Stimulated activated CD8-positive, alpha-beta memory T cell treated with anti-CD3 and anti-CD28 coated beads, Interleukin-15, amount 100 ng/mL, for 48 hours (primary cell): ENCODE measurements at places on chromosomes 4 and X.

- DNase-seq: no peak
Measured at GRCh38 chr4:128155874-128156456, 94.9 kb downstream of the LARP1B start.

DNA sequence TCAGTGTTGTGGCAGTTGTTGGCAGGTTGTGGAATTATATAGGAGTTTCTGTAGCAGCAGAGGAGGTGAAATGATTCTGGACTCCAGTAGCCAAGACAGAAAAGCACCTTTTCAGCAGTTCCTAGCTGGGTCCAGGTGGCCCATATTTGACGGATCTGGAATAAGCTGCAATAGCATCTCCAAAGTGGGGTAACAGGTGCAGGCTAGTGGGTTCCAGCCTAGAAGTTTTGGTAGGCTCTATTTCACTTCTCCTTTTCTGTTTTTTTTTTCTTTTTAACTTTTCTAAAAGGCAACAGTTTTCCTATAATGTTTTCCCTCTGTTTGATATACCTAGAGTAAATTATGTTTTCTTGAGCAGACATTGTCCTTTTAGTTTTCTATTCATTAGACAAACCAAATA lies 392.5 kb downstream of the C4orf33 start:
- no peak for DNase-seq

DNA sequence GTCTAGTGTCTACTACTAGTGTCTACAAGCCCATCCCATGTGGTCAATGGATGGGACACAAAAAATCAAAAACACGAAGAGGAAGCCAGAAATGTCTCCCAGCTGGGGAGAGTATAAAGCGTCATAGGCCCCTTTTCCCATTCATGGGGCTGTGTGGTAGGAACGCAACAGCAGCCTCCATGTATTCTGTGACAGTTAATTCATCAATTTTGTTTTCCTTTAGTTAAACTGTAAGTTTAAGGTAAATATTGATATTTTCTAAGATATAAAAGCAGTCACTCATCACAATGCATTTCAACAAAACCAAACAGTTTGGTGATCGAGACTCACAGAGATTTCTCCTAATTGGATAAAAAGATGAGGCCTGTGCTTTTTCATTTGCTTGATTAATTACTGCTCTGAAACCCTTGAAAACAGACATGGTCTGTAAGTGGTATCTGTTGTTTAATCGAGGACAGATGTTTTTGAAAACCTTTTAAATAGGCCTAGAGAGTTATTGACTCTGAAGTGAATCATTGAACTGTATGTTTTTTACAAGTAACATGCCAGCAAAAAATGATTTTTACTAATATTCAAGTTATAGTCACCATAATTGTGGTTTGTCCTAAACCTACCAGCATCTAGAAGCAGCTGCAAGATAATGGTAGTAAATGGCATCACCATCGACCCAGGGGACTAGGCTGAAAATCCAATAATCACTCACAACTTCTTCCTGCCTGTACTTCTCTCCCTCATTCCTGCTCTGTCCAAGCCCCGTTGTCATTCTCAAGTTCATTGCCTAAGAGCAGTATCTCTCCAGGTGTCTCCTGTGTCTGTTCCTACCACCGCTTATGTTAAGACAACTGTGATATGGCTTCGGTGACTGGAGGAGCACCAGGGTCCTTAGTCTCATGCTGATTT lies 87.7 kb upstream of the SHISA3 start:
- DNase-seq: no peak

DNA sequence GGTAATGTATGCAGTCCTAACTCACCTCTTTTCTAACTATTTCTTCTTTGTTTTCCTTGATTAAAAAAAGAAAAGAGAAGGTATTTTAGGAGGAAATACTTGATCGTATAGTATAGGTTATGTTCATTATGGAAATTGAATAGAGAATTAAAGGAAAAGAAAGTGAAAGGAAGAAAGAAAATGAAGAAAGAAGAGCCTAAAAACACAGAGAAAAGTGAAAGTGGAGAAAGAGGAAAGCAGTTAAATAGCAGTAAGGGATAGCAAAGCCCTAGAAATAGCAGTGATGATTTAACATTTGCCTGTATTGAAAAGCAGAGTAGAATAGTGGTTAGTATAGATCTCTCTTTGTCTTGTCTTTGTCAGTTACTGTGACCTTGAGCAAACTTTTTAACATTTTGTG lies 37.0 kb downstream of the MRPL1 start:
- DNase-seq: no peak

DNA sequence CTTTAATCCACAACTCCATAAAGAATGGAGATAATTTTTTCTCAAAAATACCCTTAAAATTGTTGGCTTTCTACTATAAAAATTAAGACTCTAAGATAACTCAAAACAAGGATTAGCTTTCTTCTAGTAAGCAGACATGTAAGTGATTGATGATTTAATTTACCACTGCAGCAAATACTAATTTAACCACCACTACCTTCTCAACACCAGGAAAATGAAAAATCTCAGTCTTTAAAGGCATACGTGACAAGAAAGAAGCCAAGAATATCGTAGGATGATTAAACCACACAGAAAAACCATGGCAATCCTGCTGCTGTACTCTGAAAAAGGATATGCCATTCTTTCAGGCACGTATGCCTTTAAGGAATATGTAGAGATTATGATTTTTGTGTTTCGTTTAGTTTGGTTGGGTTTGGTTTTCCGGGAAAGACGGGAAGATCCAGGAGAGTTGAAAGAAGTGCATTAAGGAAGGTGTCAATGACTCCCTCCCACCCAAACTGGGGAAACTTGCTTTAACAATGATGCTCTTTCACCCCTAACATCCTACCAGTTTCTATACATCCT lies 881 bp downstream of the LRCH2 start:
- no peak for DNase-seq
